ENCODE measurements at places on chromosomes 1 and 21. TPM values are rescaled to one million over a fixed set of nuclear protein-coding genes. Genes with fewer than 3 reads are reported as not detected.

- DNase-seq = no peak
Measured at GRCh38 chr1:54774820-54775498, 10.6 kb upstream of the PARS2 start.

DNA sequence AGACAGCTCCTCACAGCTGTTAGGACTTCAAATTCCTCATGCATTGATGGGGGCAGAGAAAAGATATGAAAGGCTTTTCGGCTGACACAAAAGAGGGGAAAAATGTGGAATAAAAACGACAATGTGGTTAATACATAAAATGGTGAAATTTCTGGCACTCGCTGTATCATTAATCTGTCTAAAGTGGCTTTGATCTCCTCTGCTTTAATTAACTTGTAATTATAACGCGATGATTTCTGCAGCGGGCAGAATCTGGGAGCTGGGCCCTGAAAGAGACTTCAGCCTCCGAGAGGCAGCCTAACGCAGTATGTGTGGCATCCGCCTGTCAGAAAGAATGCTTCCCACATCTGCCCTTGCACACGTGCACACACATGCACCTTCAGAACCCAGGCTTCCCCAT, 144.1 kb upstream of the IGSF21 start:
- DNase-seq = no peak

DNA sequence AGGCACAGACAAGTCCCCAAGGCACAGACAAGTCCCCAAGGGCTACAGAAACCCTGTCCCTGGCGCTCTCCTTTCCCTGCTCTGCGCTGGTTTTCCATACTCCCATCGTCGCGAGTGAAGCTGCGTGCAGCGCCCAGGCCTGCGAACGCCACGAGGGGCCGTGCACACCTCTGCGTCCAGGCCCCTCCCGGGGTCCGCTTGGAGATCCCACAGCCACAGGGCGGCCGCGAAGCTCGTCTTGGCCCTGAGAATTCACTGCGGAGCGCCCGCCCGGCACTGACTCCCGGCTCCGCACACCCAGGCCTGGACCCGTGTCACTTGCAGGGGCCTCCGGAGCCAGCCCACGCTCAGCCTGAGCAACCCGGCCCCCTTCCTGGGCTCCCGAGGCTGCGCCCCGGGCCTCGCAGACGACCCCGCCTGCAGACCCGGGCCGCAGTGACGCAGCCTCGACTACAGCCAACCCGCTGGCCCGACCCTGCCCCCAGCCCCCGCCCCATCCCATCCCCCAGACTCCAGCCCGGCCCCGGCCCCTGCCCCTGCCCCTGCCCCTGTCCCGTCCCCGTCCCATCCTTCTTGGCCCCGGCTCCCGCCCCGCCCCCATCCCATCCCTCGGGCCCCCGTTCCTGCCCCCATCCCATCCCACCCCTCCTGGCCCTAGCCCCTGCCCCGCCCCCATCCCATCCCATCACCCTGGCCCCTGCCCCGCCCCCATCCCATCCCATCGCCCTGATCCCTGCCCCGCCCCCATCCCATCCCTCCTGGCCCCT, 841 bp downstream of the POFUT2 start:
- DNase-seq = no peak

GRCh38 chr1:92095874-92096273, 15.7 kb downstream of the BTBD8 start:
- no peak for DNase-seq

GRCh38 chr1:245715291-245715701, 560.5 kb downstream of the KIF26B start:
- DNase-seq = no peak

DNA sequence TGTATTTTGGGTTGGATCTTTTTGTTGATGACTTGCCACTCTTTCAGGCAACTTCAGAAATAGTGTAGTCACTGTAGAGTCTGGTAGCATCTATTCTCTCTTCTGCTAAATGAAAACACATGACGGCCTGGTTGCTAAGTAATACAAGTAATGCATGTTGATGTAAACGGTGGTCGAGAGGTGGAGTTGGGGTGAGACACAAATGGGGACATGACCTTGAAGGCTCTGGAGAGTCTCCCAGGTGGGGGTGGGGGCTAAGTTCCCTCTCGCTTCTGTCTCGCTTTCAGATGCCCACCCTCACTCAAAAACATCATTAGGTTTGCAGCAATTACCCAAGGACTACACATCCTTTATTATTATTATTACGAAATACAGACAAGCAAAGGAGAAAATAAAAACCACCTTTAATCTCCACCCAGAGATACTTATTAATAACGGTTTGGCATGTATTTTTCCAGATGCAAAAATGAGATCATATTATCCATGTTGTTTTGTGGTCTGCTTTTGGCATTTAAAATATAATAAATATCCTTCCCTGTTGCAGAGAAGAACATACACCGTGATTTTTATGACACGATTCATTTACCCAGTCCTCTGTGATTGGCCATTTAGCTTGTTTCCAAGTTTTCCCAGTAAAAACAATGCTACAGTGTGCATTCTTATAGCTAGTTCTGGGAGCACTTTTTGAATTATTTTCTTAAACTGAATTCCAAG, 138.1 kb downstream of the MIS18A start:
- no peak for DNase-seq

- no peak for DNase-seq
Measured at GRCh38 chr1:57258557-57259325, 165.1 kb downstream of the DAB1 start.

GRCh38 chr1:109171646-109172045, 42.1 kb upstream of the SARS1 start:
- no peak for DNase-seq

GRCh38 chr1:198001776-198002408, 84.7 kb downstream of the LHX9 start:
- no peak for DNase-seq

DNA sequence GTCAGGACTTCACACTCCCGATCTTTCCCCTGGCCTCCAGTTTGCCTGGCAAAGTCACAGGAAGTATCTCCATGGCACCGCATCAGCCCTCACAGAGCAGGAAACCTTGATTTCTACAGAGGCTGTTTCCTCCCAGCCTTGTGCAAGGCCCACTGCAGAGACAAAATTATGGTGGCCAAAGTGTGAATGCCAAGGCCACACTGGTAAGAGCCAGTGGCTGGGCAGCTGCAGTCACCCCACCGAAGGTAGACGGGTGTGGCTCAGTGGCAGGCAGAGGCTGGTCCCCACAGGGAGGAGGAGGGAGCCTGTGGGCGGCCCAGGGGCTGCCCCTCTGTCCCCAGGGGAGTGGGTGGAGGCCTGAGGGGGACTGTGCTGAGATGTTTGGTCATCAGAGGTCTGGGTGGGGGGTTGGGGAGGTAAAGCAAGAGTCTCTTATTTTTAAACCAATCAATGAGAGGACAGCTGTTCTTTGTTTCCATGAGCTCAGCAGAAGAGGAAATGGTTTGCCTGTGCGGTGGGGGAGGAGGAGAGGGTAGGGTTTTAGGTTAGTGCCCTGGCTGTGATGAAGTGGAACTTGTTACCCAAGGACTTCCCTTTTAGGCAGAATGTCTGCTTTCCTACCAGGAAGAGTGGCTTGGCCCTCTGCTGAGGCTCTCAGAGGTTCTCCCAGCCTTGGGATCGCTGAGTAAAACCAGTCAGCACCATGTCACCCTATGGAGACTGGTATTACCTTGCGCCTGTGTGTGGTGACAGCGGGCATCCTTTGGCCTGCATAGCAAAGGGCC, 18.0 kb upstream of the BTG2 start:
- peak; percentile 74 for DNase-seq

DNA sequence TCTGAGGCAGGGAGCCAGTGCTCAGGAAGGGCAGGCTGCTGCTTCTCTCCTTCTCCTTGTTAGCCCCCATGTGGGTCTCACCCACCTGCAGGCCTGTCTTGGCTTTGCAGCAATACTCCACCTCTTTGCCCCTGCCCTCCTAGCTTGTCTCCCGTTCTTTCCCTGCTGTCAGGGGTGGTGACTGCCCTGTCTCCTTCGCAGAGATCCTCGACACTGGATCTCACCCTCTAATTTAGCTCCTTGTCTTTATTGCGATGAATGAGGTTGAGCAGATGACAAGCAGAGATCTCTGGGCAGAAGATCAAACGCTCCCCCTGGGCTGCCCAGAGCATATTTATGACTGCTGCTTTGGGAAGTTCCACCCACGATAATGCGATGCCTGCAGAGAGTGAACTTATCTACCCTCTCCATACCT, 199.2 kb downstream of the ROR1 start:
- no peak for DNase-seq

DNA sequence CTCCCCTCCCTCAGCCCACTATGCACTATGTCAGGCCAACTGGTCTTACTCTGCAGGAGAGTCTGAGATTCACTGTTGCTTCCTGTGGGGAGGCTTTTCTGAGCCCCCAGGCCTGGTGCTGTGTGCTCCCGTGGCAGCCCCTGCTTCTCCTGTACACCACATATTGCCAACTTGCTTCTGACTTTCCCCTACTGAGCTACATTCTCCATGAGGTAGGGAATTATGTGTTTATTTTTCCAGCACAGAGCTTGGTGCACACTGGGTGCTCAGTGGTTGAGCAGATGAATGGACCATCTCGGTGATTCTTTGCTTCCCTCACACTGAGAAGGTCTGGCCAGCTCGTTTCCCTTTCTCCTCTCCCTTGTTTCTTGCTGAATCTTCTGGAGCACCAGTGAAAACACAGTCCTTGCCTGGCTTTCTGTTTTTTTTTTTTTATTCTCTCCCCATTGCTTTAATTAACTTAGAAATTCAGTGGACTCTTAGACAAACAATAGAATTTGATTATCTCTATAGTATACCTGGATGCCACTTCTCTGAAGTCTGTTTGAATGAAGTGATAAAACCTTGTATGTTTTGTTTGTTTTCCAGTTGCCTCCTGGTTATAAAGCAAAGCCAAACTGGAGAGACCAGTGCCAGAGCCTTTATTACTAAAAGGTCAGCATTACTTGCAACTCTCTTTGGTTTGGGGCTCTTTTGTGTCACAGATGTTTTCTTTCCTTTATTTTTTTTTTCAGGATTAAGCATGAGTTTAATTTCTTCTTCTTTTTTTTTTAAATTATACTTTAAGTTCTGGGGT, 50.3 kb upstream of the CNIH3 start:
- no peak for DNase-seq

- DNase-seq = no peak
Measured at GRCh38 chr1:48931506-48932192, 155.0 kb upstream of the BEND5 start.

DNA sequence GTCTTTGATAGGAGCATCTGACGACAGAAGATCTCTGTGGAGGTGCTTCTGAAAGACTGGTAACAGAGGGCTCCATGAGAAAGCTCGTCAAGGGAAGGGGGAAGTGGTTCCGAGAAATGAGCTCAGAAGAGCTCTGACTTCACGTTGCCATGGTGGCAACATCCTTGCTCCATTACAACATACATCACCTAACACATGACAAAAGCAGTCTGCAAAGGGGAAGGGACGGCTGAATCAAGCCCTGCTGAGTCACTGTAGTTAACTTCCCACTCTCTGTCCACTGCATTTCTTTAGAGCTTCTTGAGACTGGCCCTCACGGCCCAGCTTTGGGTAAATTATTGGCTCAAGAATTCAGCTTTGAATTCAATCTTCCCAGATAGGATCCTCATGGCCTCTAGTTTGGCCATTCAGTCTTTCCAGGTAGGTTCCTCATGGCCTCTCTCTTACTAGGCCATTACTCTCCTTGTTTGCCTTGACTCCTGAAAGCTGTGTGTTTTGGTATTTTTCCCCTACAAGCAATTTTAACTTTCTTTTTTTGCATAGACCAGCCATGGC, 88.0 kb upstream of the ZNF648 start:
- peak; percentile 15 for DNase-seq

DNA sequence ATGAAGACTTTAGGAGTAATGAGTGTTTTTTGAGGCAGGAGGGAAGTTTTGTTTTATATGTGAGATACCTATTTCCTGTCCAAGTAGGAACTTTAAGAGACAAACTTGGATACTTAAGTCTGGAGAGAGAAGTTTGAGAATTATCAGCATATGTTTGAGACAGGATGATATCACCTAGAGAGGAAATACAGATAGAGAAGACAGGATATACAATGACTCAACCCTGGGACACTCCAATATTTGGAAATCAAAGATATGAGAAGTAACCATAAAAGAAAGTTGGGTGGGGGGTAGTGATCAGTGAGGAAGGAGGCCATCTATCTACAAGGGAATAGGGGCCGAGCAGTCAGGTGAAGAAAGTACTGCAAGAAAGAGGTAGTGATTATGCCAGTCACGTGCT, 6.5 kb downstream of the LCE7A start:
- DNase-seq = no peak

DNA sequence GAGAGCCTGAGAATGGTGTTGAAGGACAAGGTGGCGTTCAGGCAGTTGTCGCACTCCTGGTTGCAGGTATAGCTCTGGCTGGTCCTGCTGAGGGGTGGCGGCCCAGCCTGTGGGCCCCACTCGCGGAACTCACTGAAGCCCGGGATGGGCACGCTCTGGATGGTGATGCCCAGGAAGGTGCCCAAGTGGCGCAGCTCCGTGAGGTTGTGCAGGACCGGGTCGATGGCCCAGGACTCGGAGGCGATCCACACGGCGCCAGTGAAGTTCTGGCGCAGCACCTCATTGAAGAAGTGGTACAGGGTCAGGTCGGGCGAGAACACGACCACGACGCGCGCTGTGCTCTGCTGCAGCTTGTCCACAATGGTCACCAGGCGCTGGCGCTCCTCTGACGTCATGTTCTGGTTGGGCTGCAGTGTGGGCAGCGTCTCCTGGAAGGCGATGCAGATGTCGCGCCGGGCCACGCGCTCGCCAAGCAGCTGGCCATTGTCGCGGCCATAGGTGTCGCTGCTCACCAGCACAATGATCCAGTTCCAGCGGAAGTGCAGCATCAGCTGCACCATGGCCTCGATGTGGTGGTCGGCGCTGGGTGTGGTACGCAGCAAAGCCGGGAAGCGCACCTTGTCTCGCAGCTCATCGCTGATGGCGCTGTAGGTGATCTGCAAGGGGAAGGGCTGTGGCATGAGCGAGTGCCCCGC, 5.0 kb downstream of the TAS1R2 start:
- no peak for DNase-seq

- no peak for DNase-seq
Measured at GRCh38 chr1:10510520-10511493, 36.1 kb downstream of the PEX14 start.

GRCh38 chr1:39779137-39779536, 8.0 kb upstream of the OXCT2 start:
- no peak for DNase-seq

- DNase-seq = no peak
Measured at GRCh38 chr1:84166797-84167196, 22.7 kb downstream of the PRKACB start.

- peak; percentile 89 for DNase-seq
Measured at GRCh38 chr1:23159963-23160877, 8.4 kb downstream of the LUZP1 start.

GRCh38 chr1:58412071-58412580, 134.4 kb downstream of the OMA1 start:
- DNase-seq = no peak

The IKBKE gene
- polyA plus RNA-seq = 7.5 TPM

The TNFRSF9 gene
- 0.33 TPM for polyA plus RNA-seq

The FCRLB gene
- 0.60 TPM for polyA plus RNA-seq

The ZBTB40 gene
- 14.8 TPM for polyA plus RNA-seq

The SPRR2B gene
- polyA plus RNA-seq = not detected

The PCBP3 gene
- 7.4 TPM for polyA plus RNA-seq

The RBM8A gene
- 122 TPM for polyA plus RNA-seq

The TTLL10 gene
- polyA plus RNA-seq = 0.64 TPM

The LDLRAD2 gene
- 2.5 TPM for polyA plus RNA-seq

Measured in large intestine (tissue), 12 donors.